Sigmoid colon (tissue), 7 donors: ENCODE measurements at places on chromosomes 1 and 21. TPM values are rescaled to one million over a fixed set of nuclear protein-coding genes. Genes with fewer than 3 reads are reported as not detected.

The IGFN1 gene
- polyA plus RNA-seq: under 0.01 TPM

The PPM1J gene
- 0.92 TPM for polyA plus RNA-seq

The SDC3 gene
- 29.8 TPM for polyA plus RNA-seq

DNA sequence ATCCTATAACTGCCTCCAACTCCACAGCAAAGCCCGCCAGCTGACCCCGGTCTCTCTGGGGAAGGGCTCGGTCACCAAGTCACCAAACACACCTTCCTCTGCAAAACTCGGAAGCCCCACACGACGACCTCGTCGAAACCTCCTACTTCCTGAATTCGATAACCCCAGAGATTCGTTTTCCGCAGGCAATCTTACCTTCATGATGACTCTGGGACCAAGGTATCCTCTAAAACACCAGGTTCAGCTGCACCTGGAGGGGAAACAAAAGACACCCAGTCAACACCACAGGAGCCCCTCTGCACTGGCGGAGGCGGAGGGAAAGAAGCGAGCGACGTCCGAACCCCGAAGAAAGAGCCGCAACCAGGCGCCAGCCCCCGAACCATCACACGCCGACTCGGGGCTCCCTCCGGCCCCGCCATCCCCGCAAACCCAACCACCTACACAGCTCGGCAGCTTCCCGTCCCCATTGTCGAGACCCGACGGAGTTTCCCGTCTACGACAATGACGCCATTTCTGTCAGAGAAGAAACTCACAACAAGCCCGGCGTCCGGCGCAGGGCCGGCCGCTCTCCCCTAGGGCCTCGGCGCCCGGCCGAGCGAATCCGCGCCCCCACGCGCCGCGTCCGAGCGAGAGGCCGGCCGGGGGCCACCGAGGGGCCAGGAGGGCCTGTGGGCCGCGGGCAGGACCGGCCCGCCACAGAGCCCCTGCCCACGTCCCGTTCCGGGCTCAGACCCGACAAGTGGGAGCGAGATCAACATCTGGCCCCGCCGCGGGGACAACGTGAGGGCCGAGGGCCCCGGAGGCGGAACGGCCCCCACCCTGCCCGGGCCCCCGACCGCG, 1.0 kb downstream of the ARID4B start:
- peak; percentile 72 for DNase-seq

GRCh38 chr1:65554829-65555228, 134.4 kb downstream of the LEPR start:
- no peak for DNase-seq

- DNase-seq: peak; percentile 21
These were observed 616.9 kb downstream of the AJAP1 start for GRCh38 chr1:5271264-5271663.

DNA sequence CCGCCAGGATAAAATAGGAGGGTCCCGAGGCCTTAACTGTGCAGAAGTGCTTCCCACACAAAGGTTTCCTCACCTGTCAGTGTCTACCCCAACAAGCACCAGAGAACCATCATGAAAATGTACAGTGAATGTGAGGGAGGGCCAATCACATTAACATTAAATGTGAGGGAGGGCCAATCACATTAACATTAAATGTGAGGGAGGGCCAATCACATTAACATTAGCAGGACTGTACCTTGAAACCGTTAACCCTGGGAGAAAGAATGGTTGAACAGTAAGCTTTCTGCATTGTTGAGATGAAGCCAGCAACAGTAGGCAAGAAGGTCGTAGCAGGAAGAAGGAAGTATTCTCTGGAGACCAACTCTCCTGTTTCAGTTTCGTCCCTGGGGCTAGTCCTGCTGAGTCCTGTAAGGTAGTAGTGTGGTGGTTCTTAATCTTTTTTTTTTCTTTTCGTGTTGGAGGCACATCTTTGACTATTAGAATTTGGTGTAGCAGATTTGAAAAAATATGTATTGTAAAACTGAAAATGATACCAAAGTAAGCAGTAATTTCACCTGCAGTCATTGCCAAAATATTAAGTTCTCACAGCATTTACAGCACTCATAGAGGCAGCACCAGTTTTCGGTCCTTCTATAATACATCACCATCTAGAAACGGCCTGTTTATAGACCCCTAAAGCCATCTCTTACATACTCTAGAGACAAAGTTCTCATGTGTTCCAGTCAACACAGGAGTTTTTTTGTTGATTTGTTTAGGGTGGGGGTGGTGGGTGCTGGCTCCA, 98.6 kb upstream of the PPP2R5A start:
- DNase-seq: no peak

DNA sequence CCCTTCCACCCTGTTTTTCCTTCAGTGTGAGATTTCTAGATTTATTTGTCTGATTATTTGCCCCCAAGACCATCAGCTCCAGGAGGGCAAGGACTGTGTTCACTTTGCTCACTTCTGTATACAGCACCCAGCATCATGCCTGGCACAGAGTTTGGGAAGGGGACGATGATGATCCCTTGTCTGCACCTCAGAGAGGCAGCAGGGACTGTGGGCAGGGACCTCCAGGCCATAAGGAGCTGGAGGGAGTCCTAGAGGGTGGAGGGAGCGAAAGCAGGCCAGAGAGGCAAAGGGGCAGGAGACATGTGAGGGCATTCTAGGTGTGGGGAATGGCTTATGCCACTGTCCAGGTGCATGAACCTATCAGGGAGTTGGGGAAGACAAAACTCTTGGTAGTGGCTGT, 32.8 kb downstream of the H3-3A start:
- peak; percentile 26 for DNase-seq
